ENCODE measurements at places on chromosomes 6 and 20. TPM values are rescaled to one million over a fixed set of nuclear protein-coding genes. Genes with fewer than 3 reads are reported as not detected.

The FOXC1 gene
- 6.2 TPM for total RNA-seq

The SUMO4 gene
- 1.1 TPM for total RNA-seq

The PLCG1 gene
- total RNA-seq, result 203 TPM

The HTR1B gene
- total RNA-seq, result 22.2 TPM

The ENPP1 gene
- total RNA-seq, result 0.47 TPM

The DLK2 gene
- total RNA-seq, result 0.09 TPM

The CRIP3 gene
- total RNA-seq, result not detected
